RWPE1 (cell line): ENCODE measurements at places on chromosomes 3 and 15.

- DNase-seq, result no peak
These were observed 19.9 kb upstream of the LRRC58 start for GRCh38 chr3:120369037-120369467.

GRCh38 chr3:192259661-192260060 is 467.7 kb downstream of the FGF12 start:
- no peak for DNase-seq

DNA sequence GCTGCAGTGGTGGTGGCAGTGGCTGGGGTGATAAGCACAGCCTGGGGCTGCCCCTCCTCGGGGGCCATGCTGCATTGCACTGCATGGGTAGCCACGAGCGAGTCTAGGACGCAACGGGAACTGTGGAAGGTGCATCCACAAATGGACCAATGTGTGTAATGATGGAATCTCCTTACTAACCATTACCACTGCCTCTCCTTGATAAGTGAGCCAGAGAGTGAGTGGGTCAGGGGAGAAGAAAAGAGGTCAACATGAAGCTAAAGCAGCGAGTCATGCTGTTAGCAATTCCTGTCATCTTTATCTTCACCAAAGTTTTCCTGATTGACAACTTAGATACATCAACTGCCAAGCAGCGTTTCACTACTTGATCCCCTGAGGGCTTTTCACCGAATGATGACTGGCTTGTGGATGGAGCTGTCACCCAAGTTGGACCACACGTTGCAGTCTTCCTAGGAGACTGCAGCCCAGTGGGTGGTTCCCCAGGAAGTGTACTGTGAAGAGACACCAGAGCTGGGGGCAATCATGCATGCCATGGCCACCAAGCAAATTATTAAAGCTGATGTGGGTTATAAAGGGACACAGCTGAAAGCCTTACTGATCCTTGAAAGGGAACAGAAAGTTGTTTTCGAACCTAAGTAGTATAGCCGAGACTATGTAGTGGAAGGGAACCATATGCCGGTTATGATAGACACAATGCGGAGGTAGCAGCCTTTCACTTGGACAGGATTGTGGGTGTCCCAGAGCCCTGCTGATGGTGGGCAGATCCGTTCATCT is 20.6 kb downstream of the SAMD7 start:
- DNase-seq, result no peak

DNA sequence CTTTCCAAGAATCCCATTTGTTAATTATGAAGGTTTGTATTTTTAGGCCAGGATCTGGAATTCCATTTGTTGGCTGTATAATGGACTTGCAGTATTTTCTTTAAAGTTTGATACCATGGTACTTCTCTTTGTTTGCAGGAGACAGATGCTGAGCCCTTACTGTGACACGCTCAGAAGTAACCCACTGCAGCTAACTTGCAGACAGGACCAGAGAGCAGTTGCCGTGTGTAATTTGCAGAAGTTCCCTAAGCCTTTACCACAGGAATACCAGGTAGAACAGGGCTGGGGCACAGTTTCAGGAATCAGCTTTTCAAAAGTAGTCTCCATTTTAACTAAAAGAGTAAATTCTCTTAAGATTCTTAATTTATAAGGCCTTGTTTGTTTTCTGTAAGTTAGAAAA is 59.1 kb downstream of the LMLN start:
- no peak for DNase-seq
